ENCODE measurements at places on chromosomes 2 and 18.
A peak's percentile ranks its signal among the peaks of the same experiment; 100 is the strongest.

DNA sequence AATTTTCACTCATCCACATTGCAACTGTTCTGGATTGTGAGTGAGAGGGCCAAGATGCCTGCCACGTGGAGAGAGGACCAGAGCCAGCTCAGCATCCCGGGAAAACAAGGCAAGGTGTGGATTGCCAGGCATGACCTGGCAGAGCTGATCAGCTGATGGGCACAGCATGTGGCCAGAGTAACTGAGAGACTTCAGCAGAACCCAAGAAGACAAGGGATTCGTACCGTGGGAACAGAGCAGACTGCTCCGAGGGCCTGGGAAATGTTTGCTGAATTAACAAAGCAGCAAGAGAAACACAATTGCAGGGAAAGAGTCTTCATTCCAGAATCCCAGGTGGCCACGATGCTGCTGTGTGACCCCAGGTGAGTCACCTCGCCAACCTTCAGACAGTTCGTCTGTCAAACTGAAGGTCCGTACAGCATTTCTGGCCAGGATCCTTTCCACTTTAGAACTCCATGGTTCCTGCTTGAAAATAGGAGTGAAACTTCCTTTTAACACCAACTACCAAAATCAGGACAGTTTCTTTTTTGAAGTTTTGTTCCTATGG is 26.3 kb upstream of the POMC start:
- DNase-seq, result no peak

DNA sequence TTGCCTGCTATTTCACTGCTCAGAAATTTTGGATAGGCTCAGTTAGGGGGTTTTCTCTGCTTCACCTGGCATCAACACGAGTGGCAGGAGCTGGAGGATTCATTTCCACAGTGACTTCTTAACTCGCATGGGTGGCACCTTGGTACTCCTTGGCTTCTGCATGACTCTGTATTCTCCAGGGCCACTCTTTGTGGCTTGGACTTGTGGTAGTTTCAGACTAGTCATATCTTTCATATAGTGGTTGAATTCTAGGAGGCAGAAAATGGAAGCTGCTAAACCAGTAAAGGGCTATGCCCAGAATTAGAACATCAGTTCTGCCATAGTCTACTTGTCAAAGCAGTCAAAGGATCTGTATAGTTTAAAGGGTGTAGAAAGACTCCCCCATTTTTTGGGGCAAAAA is 6.8 kb downstream of the MAIP1 start:
- DNase-seq, result no peak

- DNase-seq, result no peak
Observed at GRCh38 chr2:127074358-127074757, 32.6 kb downstream of the BIN1 start.

GRCh38 chr2:212124598-212124997 is 414.0 kb downstream of the ERBB4 start:
- DNase-seq, result no peak

DNA sequence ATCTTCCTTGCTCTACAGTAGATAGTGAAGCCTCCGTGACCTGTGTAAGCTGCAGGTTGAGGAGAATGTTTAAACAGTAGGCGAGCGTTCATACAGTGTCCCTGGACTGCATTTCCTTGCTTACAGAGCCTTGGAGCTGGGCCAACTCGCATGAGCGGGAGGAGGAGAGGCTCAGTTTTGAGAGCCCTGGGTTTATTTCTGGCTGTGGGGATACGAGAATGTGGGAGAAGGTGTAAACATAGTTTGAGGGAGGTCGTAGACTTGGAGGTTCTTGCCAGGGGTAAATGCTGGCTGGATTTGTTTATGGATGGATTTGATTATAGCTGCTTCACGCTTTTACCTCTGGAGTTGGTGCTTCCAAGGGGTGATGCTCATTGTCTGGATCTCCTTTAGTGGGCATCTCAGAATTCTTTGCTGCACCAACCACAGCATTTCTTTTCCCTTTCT is 20.8 kb downstream of the CRIM1 start:
- peak; percentile 45 for DNase-seq

GRCh38 chr2:54551123-54551756 is 95.1 kb downstream of the SPTBN1 start:
- no peak for DNase-seq

DNA sequence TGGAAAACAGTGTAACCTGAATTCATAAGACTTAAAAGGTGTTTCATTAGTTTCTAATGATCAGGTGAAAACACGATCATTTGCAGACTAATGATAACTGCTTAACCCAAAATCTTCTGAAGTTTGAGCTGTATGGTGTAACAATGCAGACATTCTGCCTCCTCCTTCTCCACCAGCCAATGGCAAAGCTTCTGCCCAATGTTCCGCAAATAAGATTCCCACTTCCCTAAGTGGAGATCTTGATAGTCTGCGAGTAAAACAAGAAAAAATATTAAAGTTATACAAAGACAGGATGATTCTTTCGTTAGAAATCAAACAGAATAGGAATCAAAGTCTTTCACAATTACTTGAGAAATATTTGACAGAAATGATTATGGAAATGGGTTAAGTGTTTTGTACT is 8.1 kb downstream of the C2orf42 start:
- no peak for DNase-seq

Data from NCI-H1105 treated with DMSO at 0.1 percent for 48 hours (cell line).